Fibroblast of upper back skin (primary cell): ENCODE measurements at places on chromosomes 11 and 22.

GRCh38 chr11:61922539-61922938 is 5.2 kb upstream of the RAB3IL1 start:
- peak; percentile 87 for DNase-seq

DNA sequence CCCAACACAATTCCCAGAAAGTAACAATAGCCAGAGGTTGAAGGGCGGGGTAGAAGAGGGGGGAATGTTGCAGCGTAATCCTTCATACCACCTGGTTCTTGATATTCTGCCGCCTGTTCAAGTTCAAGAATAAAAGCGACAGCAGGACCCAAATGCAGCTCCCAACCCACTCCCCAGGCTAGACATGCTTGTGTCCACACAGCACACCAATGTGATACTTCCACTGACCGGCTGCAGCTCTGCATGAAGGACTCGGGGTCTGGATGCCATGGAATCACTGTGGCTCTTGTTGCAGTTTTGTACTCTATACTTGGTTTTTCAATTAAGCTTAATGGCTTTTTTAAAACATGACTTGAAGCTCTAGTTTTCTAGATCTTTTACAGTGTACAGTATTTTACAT is 6.5 kb downstream of the SRPRA start:
- DNase-seq: no peak

DNA sequence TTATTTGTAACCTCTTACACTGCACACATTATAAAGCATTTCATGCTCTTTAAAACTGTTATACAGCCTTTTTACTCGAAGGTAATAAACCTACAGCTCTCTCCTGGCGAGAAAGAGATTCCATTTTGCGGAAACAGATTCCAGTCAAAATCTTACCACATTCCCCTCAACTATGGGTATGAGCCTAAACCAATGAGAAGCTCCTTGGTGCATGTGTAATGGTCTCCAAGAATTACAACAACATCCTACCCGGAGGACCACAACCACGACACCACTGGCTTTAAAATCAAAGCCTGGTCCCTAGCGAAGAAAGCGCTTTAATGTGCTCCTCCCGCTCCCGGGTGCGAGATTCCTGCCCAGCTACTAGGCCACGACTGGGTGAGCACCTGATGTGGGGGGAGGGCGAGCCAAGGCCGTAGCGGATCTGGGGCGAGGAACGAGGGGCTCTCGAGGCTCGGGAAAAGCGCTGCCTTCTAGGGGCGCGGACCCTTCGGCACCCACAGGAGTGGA is 821 bp downstream of the CELF1 start:
- peak; percentile 45 for DNase-seq

GRCh38 chr11:114084414-114084813 is 24.9 kb downstream of the ZBTB16 start:
- DNase-seq: no peak

- DNase-seq: no peak
Observed at GRCh38 chr22:11628651-11629511, 3899.1 kb upstream of the OR11H1 start.

DNA sequence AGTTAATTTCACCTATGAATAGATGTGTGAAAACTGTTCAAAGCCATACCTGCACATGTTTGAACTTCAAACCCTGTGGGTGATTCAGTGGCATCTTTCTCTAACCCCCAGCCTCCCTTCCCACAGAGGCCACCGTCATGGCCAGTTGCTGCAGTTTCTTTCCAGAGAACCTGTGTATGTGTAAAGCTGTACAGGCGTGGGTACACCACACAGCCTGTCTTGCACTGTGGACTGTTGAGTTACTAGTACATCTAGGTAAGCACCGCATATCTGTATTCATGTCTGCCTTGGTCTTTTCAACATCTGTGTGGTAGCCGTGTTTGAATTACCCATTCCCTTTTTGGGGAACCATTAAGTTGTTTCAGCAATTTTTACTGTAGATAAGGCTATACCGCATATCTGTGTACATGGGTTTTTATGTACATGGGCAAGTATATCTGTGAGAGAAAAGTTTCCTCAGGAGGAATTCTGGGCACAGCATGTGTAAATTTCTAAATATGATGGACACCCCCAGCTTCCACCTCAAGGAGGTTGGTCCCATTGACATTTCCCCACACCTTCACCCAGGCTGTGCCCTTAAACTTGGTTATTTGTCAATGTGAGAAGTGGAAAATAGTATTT is 13.9 kb downstream of the NEAT1 start:
- no peak for DNase-seq

GRCh38 chr11:98495601-98496000 is 525.1 kb upstream of the CNTN5 start:
- no peak for DNase-seq
